ENCODE measurements at places on chromosomes 5 and 9.

GRCh38 chr9:108300306-108301287, 555.2 kb downstream of the ACTL7B start:
- DNase-seq = no peak

DNA sequence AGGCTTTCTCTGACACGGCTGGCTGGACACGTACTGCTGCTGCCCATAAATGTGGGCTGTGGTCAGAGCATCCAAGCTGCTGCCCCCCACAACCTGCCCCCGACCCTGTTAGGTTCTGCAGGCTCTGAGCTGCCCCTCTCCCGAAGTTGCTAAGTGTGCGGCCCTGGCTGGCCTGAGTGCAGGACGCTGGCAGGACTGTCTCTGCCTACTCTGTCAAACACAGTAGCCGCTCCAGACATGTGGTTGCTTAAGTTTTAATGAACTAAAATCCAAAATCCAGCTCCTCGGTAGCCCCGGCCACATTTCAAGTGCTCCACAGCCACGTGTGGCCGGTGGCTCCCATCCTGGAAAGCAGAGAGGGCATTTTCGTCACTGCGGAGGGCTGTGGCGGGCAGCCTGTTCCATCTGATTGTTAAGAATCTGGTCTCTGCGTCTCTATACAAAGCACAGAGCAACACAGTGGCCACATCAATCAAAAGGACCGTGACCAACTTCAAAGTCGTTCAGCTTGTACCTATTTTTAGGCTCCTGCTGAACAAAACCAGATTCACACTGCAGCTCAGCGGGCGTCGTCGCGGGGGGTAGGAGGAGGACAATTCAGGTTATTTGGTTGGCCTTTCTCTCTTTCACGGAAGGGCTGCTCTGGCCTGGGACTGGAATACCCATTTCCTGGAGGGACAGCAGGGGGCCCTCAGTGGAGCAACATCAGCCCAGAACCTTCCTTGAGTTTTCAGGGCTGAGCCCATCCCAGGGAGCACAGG, 68.9 kb downstream of the PTCH1 start:
- DNase-seq = no peak

DNA sequence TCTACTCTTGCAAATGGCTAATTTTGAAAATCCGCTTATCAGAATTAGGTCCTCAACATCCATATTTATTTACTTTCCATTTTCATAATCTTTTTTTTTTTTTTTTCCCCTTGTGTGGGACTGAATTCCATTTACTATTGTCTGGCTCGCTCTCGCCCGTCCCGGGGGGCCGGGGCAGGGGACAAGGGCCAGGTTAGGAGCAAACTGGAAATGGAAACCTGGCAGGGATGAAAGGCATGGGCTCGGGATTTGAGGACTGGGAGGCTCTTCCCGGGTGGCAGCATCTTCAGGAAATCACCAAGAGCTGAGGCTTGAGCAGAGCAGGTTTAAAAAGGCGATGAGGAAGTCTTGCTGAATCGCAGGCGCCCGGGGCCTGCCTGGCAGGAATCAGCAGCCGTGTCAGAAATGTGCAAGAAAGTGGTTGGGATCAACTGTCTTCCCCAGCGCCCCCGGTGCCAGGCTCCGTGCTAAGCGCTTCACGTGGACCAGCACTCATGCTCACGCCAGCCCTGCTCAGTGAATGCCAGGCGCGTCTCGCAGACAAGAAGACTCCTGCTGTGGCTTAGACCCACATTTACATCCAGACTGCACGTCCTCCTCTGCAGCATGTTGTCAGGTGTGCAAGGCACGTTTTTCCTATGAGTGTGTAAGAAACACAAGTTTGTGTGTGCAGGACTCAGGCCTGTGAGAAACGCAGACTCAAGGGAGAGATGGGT, 66.3 kb upstream of the UNC5A start:
- no peak for DNase-seq

- DNase-seq = no peak
Observed at GRCh38 chr9:96599298-96599697, 20.3 kb downstream of the CDC14B start.

- no peak for DNase-seq
Observed at GRCh38 chr5:39225405-39226099, 6.2 kb upstream of the FYB1 start.

GRCh38 chr9:68947015-68947414, 66.9 kb downstream of the PRKACG start:
- no peak for DNase-seq

- no peak for DNase-seq
Observed at GRCh38 chr9:123395276-123395688, 39.3 kb downstream of the CRB2 start.

DNA sequence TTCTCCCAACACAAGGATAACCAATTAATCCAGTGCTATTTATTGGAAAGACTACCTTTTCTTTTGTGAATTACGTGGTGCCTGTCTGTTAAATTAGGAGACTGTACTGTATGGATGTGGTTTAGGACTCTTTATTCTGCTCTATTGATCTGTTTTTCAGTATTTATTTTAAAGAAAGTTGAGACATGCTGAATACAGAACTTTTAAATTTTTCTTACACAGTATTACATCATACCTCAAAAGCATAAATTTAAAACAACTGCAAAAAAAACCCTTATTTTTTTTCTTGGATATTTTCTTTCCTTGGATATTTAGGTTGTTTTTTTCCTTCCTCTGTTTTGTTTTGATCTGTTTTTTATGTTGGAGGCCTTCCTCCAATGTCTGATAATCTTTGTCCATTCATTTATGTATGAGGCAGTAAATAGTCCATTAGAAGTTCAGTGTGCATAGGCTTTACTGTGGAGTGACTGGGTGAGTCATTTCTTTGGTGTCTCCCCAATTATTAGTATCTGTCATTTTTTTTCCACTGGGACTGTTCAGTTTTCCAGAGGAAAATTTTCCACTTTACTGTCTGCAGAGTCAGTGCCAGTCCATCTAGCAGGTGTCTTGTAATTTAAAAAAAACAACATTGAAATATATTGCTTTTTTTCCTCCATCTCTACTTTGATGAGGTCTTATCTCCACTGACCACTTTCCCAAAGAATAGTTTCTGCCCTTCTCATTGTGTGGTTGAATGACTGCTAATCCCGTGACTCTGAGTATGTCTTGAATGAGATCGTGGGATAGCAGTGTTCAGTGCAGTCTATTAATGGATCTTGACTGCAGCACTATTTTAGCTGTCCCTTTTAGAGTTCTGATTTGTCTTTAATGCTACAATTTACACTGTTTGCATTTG, 15.2 kb downstream of the CYSTM1 start:
- DNase-seq = no peak

GRCh38 chr9:123470121-123470782, 114.3 kb downstream of the CRB2 start:
- DNase-seq = no peak

GRCh38 chr5:171610686-171611085, 174.9 kb upstream of the SMIM23 start:
- no peak for DNase-seq

- no peak for DNase-seq
Observed at GRCh38 chr9:120331913-120332312, 248.1 kb downstream of the CDK5RAP2 start.

- no peak for DNase-seq
Observed at GRCh38 chr9:121835587-121836365, 184.3 kb downstream of the DAB2IP start.

GRCh38 chr9:115606838-115607237, 488.9 kb upstream of the TNC start:
- no peak for DNase-seq

DNA sequence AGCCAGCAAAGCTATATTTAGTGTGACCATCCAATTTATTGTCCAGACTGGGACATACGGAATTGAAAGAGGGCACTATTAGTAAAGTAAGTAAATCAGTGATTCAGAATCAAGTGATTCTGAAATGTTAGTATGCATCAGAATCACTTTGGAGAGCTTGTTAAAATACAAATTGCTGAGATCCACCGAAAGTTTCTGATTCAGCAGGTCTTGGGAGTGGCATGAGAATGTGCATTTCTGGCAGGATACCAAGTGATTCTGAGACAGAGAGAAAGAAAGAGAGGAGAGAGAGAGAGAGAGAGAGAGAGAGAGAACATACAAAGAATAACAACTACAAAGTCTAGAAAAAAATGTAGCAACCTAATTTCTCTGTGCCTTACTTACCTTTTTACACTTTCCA, 65.4 kb upstream of the ASTN2 start:
- no peak for DNase-seq

GRCh38 chr5:5572976-5573797, 150.7 kb downstream of the ICE1 start:
- no peak for DNase-seq

- DNase-seq = no peak
Observed at GRCh38 chr5:80676706-80677105, 21.9 kb upstream of the DHFR start.

GRCh38 chr5:176542596-176543427, 5.6 kb upstream of the RNF44 start:
- DNase-seq = no peak

DNA sequence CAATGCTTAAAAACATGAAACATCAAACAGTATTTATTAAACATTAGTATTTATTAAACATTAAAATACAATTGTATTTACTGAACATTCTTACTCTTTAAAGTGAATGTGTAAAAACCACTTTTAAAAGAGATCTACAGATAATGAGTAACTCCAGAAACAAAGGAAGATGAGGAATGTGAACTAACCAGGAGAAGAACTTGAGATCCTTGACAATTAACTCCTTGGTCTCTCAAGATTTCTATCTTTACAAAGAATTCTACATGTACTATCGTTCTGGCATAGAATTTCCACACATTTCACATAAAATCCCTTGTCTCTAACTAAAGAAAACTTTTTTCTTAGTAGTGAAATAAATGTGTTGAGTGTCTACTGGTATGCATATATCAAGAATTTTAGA, 28.7 kb upstream of the IFNE start:
- DNase-seq = no peak

GRCh38 chr5:123814801-123815470, 303.0 kb downstream of the CSNK1G3 start:
- no peak for DNase-seq

- DNase-seq = no peak
Observed at GRCh38 chr5:52134013-52134650, 653.6 kb upstream of the ITGA1 start.
